ENCODE measurements at places on chromosomes 7 and 10.
A peak's percentile ranks its signal among the peaks of the same experiment; 100 is the strongest.

DNA sequence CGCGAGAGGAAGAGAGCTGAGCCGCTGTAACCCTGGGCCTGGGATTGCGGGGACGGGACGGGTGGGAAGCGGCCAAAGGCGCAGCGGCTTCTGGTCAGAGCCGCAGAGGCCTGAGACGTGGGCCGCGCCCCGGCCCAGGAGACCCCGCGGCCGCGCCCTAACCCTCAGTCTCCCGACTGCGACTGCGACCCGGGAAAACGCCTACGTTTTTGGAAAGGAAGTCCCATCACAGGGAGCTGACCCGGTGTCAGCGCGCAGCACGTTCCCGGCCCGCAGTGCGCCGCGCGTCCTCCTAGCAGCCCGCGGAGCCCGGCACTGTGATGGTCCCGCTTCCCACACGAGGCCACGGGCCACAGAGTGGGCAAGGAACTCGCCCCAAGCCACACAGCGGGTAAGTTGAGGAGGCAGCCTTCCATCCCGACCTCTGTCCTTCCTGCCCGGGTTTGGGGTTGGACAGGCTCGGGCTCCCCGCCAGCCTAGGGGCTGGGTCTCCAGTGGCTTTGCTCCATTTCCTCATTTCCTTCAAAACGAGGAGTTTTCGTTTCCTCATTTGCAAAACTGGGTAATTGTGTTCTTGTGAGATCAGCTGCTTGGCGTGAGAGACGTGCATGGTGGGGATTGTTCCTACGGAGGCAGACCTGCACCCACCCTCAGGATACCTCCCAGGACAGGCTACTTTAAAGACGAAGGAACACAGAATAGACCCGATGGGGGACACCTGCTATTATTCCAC is 1.2 kb downstream of the GPNMB start:
- DNase-seq, result peak; percentile 67

- DNase-seq, result no peak
These were observed 1.3 kb downstream of the CYTH3 start for GRCh38 chr7:6271060-6271658.

DNA sequence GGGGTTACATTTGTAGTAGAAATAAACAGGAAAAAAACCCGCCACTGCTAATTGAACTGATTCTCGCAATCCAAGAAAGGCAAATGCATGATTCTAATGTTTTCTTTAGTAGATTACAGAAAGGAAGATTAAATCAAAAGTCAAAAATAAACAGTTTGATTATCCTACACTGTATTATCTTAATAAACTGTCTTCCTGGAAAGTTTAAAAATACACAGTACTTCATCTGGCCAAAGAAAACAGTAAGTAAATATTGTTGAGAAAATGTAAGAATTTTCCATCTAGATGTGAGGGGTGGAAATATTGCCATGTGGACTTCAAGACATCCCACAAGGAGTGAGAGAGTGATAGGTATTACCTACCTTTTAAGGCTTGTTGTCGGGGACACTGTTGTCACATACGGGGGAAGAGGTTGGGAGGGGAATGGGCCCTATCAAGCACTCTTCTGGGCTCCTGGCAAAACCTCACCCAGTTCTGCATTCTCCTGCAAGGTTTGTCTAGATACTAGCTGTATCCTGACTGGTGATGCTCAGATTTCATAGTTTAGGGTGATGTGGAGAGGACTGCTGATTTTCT is 17.8 kb downstream of the GRK5 start:
- no peak for DNase-seq

DNA sequence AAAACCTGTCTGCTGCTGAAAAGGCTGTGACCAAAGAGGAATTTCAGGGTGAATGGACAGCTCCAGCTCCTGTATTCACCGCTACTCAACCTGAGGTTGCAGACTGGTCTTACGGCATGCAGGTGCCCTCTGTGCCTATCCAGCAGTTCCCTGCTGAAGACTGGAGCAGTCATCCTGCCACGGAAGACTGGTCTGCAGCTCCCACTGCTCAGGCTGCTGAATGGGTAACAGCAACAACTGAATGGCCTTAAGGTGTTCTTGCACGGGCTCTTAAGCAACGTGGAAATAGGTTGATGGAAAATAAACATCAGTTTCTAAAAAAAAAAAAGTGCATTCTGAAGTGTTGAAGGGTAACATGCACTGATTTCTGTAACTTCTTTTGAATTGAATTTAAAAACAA is 82.3 kb downstream of the DAGLB start:
- DNase-seq, result no peak

DNA sequence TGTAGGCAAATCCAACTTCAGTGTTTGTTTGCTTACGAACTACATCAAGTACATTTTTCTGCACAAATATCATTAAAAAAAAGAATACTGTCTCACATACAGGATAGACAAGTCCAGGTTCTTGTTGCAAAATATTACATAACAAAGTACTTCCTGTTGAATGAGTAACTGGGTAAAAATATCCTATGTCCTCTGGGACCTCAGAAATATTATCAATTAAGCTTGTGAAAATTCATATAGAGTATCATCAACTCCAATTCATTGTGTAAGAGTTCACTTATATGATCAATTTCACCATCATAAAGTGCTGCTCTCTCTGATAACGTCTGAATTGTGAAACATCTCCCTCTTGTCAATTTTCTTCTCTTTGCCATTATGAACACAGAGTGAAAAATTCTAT is 22.6 kb downstream of the HERC4 start:
- DNase-seq, result no peak

GRCh38 chr7:17940951-17941431 is 697 bp upstream of the SNX13 start:
- DNase-seq, result no peak

- no peak for DNase-seq
These were observed 49.5 kb upstream of the PPP2R2D start for GRCh38 chr10:131851346-131851745.

GRCh38 chr7:79293655-79294142 is 159.8 kb downstream of the MAGI2 start:
- no peak for DNase-seq

- no peak for DNase-seq
These were observed 9.5 kb upstream of the ASB4 start for GRCh38 chr7:95476072-95476847.

- no peak for DNase-seq
These were observed 26.4 kb downstream of the KIF11 start for GRCh38 chr10:92619368-92619767.

GRCh38 chr7:1990001-1990670 is 242.6 kb downstream of the MAD1L1 start:
- no peak for DNase-seq

GRCh38 chr10:95601116-95601719 is 40.0 kb upstream of the SORBS1 start:
- DNase-seq, result peak; percentile 88

- no peak for DNase-seq
These were observed at the start of gene BLNK for GRCh38 chr10:96271016-96271815. TSS of gene BLNK (minus strand) at chr10:96271569. CDS start at chr10:96271398, 171 bp downstream.

- no peak for DNase-seq
These were observed 505.6 kb upstream of the MKI67 start for GRCh38 chr10:128631801-128632241.

- DNase-seq, result no peak
These were observed 3.8 kb upstream of the EIF3B start for GRCh38 chr7:2350861-2351260.

DNA sequence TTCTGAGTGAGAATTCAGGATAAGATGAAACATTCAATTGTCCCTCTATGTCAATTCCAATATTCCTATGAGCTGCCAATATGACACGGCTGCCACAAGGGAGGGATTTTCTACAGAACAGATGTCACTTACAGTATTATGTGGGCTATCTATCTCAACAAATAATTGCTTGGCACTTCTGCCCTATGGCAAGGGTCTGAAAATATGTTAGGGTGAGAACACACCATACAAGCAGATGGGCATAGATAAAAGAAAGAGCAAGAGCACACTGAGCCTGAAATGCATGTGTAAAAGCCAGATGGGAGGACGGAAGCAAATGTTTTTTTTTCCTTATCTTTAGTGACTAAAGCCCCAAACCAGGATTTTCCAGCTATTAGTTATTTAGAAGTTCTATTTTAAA is 70.1 kb upstream of the TFEC start:
- no peak for DNase-seq

GRCh38 chr7:99096124-99096887 is 47.6 kb downstream of the SMURF1 start:
- no peak for DNase-seq

- DNase-seq, result no peak
These were observed 34.9 kb downstream of the R3HCC1L start for GRCh38 chr10:98169379-98169778.

DNA sequence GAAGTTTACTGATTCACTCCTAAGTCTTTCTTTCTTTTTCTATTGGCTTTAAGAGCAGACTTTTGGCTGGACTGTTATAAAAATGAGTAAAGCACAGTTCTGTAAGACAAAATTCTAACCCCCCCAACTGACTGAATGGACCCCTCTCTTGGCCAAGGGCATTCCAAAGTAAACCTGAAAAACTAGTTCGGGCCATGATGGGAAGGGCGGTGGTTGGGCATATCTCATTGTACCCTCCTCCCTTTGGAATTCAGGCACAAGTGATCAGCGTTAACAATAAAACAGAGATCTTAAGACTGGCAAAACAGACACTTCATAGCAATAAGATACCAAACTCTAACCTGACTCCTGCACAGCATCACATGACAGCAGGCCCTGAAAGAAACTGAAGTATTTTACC is 6.1 kb upstream of the KIF20B start:
- no peak for DNase-seq

DNA sequence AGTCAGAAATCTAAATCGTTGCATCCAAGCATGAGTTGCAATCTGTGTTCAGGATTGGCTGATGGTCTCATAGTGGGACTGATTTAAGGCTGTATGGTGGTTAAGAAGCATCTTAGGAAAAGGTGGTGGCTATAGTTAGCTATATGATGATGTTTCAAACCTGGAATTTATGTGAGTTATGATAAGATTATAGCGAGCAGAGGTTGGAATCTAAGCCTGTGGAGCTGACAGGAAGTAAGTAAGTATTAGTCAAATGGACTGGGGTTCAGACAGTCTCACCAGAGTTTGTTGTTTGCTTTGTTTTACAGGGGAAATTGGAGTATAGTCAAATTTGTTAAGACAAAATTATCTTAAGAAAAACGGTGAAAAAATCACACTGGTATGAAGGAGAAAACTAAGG is 56.7 kb downstream of the ANKRD7 start:
- DNase-seq, result no peak

GRCh38 chr10:71212318-71213126 is at the start of gene UNC5B:
TSS of gene UNC5B (plus strand) at chr10:71212570. CDS start at chr10:71212986, 416 bp downstream.
- DNase-seq, result peak; percentile 50

- DNase-seq, result no peak
These were observed 491.0 kb downstream of the LRMDA start for GRCh38 chr10:75922435-75922834.

- DNase-seq, result no peak
These were observed 220.8 kb upstream of the CELF2 start for GRCh38 chr10:10796774-10797415.

DNA sequence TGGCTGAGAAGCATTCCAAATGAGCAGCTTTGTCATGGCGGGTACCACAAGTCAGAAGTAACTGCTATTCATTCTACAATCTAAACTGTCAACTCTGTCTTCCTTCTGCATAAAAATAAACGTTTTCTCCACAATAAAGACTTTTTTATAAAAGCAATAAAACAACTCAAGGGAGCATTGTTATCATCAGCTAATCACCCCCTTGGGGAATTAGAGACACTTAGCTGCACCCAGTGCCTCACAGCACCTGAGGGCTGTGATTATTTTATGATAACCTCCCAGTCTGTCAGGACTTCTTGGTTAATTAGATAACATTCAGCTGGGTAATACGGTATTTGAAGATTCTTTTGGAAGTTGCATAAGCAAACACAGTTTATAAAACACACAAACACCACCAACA is 155.6 kb downstream of the PPP1R3A start:
- DNase-seq, result no peak

DNA sequence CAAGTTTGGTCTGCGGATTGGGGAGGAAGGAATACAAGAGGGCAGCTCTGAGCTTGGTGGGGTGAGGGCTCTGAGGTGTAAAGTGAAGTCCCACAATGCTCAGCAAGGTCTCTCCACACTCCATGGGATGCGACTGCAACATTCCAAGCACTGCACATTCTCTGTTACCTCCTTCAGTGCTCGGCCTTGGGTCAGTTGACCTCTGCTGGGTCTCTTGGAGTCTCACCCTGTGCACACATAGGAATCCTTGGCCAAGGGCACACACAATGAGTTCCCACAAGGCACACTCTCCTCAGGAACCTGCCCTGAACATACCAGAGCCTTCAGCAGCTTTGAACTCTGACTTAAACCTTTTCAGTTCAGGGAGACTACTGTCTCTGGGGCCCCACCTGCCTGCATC is 2.4 kb upstream of the WDFY4 start:
- no peak for DNase-seq

DNA sequence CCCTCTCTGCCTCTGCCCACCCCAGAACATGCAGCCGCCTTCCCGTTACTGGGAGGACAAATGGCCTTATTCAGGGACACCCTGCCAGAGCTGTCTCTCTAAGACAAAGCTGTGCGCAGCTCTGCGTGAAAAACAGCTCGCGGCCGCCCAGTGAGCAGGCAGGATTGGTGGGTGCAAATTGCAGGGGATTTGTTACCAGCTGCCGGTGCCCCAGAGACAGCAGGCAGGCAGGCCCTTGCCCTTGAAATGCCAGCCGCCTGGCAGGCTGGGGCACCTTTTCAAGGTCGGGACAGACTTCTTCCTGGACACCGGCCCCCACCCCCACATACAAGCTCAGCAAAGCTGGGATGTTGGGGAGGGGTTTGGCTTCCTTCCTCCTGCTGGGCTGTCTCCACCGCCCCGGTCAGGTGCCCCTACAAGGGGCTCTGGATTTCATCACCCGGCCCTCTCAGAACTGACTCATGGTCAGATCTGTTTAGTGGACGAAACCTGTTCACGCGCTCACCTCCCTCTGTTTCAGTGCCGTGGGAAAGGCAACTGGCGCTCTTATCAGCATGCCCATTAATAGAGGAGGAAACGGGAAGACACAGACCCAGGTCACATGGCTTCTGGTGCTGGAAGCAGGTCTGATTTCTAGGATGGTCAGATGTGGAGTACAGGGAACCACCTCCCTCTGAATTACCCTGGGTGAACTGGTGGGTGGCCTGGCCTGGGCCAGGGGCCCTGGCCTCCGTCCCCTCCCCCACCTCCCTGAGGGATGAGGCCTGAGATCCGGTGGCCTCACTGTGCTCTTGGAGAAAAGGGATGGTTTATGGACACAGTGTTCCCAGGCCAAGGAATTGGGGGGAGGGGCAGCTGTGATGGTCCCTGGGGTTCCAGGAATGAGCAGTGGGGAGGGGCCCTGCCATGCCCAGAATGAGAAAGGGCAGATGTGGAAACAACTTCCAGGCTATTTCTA is 123.9 kb upstream of the PPIF start:
- DNase-seq, result no peak

DNA sequence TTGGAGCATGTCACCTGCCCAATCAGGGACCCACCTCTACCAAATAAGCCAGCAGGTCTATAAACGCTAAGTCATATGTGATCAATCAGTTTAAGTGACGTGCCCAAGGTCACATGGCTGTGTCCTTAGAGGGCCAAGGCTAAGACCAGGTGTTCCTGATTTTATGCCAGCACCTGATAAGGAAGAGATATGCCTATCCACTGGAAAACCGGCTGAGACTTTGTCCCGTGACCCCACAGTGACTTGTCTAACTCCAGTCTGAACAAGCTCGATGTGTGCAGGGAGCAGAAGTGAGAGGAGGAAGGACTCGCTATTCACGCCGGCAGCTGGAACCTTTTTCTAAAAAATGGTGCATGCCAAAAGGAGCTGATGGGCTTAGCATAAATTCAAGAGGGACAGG is 57.0 kb downstream of the PRKAG2 start:
- no peak for DNase-seq

- no peak for DNase-seq
These were observed 53.9 kb downstream of the IMMP2L start for GRCh38 chr7:111508387-111508786.

GRCh38 chr10:30068492-30069223 is 9.3 kb upstream of the JCAD start:
- no peak for DNase-seq

GRCh38 chr10:87654212-87654611 is 5.5 kb upstream of the PAPSS2 start:
- DNase-seq, result no peak

Measured in H1 (cell line).